ENCODE measurements at places on chromosomes 3 and 15.
A peak's percentile ranks its signal among the peaks of the same experiment; 100 is the strongest.

DNA sequence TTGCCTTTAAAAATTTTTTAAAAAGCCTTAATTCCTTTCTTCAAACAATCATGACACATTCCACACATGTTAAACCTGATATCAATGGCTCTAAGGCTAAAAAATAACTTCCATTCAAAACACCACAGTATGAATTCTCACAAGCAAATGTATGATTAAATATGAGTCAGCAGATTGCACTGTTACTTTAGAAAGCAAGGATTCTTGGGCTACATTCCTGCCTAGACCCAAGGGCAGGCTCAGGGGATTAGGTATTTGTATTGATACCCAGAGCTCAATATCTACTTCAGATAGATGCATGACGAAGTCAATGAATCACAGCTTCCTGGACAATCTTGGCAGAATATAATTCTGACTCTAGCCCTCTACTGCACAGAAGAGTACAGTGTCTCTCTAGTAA, 65.7 kb downstream of the RARB start:
- no peak for DNase-seq

- no peak for DNase-seq
Observed at GRCh38 chr3:49164983-49165720, 979 bp downstream of the CCDC71 start.

GRCh38 chr15:66252685-66253417, 699 bp downstream of the MEGF11 start:
- peak; percentile 71 for DNase-seq

DNA sequence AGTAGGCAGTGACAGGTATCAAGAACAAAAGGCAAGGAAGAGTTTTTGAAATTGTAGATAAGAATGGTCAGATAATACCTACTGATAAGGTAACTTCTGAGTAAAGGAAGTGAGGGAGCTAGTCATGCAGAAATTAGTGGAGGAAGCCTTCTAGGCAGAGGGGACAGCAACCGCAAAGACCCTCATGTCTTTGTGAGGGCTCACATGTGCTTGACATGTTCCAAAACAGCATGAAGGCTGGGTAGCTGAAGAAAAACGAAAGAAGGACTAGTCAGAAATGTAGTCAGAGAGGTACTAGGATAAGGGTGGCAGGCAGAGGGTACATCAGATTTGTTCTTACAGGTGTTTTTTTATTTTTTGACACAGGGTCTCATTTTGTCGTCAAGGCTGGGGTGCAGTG, 5.3 kb downstream of the SIN3A start:
- no peak for DNase-seq

DNA sequence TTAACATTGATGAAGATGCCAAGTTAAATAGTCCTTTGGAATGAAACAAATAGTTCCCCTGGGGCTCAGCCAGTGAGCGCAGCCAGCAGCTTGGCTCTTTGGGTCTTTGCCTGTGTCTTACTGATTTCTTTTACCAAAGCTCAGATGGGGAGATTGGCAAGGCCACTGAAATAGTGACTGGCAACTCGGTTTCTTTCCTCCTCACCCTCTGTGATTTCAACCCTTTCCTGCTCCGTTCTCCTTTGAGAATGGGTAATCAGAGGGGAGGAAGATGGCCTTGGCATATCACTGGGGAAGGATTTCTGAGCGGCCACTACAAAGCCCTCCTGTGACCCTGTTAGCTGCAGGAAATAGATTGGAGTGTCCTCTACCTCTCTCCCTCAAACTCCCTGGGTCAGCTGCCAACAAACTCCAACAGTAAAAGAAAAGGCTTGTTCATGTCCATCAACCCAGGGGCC, 337.1 kb upstream of the LRRFIP2 start:
- no peak for DNase-seq

- DNase-seq = no peak
Observed at GRCh38 chr15:44094781-44095180, 100.3 kb downstream of the FRMD5 start.

- DNase-seq = no peak
Observed at GRCh38 chr3:27271890-27272289, 97.3 kb downstream of the NEK10 start.

DNA sequence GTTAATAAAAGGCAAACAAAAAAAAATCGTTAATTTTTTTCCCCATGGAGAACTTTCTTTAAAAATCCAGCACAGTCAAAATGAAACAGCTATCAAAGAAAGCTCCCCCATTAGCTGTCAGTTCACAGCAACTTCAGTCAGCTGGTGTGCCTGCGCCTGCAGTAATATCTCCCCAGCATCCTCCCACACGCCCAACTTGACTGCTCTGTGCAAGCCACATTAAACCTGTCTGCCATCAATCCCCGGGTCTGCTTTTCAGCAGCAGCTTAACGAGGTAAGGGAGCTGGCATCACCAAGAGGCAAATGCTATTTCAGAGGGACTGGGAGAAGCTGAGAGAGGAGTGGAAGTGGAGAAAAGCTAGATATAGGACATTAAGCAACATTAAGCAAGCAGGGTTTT, 337.5 kb downstream of the GAP43 start:
- DNase-seq = no peak

DNA sequence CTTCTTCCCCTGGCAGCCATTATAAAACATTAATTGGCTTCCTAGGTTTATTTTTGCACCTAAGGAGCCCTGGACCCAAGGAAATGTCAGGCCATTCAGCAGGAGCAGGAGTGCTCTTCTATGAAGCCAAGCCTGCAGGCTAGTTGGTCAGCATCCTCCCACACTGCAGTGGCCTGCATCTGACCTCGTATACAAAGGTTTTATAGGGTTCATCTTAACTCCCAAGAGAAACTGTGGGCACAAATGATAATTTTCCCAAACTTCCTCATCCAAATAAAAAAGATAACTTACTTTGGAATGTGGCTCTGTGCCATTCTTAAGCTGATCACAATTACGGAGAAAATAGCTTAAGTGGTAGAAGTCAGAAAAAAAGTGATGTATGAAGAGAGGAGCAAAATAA, 19.4 kb downstream of the PLSCR1 start:
- DNase-seq = no peak

GRCh38 chr3:46865031-46865507, 1.8 kb upstream of the MYL3 start:
- no peak for DNase-seq

DNA sequence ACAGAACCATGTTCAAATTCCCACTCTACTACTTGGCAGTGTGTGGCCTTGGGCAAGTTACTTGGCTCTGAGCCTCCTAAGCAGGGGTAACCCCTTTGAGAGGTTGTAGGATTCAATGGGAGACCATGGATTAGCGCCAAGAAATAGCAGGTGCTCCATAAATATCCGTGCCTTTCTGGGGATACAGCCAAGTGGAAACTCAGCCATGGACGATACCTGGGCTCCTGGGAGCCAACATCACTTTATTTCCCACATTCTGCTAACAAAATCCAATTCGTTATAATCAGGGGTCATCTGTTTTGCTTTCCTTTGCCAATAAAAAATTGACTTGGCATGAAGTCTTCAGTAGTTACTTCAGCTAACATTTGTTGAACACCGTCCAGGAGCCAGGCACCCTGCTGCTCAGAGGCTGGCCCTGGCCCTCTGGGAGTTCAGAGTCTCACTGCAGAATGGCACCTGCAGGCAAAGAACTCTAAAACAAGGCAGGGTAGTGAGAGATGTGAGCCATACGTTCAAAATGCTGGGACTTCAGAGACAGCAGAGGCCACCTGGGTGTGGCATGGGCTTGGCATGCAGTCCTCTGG, 42.3 kb downstream of the ZDHHC19 start:
- DNase-seq = no peak

DNA sequence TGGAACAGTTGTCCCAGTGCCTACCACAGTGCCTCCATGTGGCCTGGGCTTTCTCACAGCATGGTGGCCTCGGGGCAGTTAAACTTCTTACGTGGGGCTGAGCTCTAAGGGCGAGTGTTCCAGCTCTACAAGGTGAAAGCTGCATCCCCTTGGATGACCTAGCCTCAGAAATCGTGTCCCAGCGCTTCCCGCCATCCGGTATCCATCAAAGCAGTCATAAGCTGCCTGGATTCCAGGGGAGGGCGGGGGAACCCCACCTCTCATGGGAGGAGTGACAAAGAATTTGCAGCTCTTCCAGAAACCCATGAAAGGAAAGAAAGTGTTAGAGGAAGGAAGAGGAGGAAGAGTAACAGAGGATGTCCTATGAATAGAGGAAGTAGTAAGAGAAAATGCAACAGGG, 45.8 kb upstream of the CCDC174 start:
- DNase-seq = no peak

DNA sequence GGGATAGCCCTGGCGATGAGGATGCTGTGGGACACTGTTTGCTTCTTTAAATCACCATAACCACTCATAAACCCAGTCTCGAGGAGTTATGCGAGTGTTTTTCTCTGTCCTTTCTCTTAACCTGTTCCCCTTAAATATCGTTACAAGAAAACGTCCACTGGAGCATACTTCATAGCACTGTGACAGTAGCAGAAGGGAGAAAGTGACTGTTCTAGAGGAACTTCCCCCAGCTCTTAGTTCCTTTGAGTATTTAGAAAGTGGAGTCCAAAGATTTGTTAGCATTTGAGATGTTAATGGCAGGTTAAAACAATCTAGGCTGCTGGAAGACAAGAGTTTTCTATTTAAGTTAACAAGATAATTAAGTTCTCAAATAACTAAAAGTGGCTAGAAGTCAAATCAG, 142.0 kb downstream of the GADL1 start:
- no peak for DNase-seq

DNA sequence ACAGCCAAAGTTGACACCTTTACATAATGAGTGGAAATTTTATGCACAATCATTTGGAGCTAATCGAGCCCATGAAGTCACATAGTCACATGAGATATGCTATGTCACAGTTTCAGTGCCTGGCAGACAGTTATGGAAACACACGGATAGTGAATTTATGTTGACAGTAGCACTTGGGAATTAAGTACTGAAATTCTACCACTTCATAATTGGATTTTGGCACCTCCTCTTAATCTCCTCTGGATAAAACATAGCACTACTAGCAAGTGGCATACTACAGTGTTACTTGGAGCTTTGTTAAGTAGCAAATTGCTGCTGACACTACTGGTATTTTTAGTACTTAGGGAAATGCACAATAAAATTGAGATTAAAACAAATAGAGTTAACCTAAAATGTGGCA, 1679.4 kb downstream of the OTOL1 start:
- DNase-seq = no peak

DNA sequence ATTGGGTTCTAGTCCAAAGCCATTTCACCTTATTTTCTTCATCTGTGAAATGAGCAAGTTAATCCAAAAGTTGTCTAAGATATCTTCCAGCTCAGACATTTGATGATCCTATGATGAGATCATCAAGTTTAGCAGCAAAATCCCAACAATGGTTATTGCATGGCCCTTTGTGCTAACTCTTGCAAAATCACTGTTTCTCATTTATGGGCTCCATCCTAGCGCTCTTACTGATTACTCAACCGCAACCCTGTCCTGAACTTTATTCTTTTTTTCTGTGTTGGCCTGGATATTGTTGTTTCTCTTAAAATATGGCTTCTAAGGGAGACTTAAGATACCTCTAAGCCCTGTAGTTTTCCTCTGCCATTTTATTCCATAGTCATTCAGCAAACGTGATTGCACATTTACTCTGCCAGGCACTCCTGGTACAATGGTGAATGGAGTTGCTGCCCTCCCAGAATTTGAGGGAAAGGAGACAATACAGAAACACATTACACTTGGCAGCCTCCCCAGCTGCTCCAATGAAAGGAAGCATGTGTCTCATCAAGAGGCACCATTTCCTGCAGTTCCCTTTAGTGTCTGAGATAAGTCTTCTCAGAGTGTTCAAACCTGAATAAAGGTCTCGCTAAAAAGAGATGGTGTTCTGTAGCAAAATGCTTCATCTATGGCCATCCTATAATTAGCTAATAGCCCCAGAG, 4.4 kb downstream of the GXYLT2 start:
- DNase-seq = peak; percentile 14

DNA sequence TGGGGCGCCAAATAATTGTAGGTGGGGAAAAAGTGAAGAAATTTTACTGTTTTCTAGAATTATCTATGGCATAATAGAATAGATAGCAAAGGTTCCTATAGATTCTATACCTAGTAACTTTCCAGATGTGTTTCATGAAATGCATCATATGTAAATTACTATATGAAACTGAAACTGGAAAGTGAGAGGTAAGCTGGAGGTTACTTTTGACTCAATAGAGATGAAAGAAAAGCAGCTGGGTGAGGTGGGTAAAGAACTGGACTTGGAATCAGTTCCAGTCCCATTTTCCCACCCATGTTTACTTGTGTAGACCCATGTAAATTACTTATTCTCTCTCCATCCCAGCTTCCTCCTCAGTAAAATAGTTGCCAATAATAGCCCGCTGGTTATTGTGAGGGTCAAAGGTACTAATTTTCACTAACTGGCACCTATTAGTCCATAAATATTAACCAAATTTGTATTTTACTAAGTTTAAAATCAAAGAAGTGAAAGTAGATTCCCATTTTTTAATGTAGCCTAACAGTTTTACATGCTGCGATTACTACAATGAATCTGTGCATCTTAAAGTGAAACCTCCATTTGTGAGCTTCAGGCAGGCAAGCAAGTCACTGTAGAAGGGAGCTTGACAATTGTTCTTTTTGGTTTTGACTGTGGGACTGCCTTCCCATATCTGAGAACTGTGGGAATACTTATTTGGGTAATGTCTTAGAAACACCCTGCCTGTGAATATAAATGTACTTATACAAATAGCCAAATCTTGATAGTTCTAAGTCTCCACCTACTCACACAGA, 312.1 kb downstream of the SLC9A9 start:
- DNase-seq = no peak

GRCh38 chr3:61853912-61854311, 292.5 kb downstream of the PTPRG start:
- no peak for DNase-seq

DNA sequence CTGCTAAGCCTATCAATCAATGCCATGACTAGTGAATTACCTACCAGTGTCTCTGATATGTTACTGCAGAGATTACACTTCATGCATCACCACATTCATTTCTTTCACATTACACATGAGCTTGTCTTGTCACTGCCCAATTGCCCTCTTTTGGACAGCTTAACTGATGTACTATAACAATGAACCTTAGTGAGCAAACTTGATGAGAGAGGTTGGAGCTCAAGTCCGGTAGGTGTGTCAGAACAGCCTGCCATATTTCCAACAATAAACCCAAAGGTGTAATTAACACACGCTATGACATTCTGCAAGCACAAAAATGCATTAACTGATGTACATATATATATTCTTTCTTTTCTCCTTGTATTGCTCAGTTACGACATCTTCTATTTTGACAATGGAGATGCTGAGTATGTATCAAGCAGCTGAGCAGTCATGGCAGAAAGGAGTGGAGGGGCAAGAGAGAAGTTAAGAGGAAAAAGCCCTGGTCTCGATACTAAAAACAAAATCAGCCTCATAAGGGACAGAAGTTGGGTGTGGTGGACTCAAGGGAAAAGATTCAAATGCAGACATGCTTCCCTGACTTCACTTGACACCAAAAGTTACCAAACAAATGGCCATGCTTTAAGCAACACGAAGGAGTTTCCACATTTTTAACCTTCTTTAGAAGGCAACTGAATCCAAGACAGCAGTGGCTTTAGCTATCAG, 538.2 kb downstream of the FOXP1 start:
- no peak for DNase-seq

- no peak for DNase-seq
Observed at GRCh38 chr3:106425916-106426315, 557.1 kb upstream of the CBLB start.
